ENCODE measurements at places on chromosomes 12 and 14.

DNA sequence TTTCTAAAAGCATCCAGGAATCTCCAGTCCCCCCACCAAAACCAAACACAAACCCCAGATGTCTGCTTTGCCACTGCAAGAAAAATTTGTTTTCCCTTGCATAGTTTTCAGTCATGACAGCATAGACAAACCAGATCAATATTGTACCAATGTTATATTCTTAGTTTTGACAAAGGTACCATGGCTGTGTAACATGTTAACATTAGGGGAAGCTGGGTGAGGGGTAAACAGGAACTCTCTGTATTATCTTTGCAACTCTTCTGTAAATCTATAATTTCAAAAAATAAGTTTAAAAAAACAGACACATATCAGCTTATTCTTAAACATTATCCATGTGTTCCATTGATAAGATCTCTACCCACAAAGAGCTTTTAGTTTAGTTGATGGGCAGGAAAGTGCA, 44.4 kb upstream of the PWP1 start:
- no peak for DNase-seq

- DNase-seq: no peak
Measured at GRCh38 chr12:71164568-71165197, 6.9 kb upstream of the TSPAN8 start.

GRCh38 chr14:99674776-99675381, 9.2 kb upstream of the CYP46A1 start:
- no peak for DNase-seq

- DNase-seq: no peak
Measured at GRCh38 chr12:88932457-88932856, 352.2 kb upstream of the KITLG start.

GRCh38 chr14:47976139-47976538, 300.7 kb upstream of the MDGA2 start:
- no peak for DNase-seq

DNA sequence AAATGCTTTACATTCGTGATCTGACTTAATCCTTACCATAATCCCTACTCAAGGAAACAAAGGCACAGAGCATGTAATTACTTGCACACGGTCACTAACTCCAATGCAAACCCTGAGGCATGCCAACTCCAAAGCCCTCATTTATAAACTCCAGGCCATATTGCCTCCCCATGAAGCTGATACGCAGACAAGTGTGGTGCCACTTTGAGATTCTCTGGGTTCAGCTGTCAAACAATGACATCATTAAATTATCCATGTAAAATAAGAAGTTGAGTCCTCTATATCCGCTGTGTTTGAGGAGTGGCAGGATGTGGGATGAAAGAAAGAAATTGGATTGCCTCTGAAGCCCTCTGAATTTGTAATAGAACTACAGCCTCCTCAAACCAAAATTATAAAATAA, 62.8 kb downstream of the ANO4 start:
- no peak for DNase-seq

DNA sequence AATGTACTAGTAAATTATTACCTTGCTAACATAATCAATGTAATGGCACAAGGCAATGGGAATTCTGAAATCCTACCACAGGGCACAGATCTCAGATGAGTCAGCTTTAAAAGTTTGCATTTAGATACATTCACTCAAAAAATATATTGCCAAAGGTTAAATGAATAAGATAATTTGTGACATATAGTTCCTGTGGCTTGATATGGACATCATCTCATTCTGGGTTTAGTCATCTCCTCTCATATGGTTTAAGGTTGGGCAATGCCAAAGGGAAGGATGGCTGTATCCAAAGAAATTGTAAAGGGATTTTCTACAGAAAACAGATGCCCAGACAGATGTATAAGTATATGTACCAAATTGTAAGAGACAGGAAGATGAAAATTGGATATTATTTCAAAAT, 1065.0 kb downstream of the LRFN5 start:
- no peak for DNase-seq

DNA sequence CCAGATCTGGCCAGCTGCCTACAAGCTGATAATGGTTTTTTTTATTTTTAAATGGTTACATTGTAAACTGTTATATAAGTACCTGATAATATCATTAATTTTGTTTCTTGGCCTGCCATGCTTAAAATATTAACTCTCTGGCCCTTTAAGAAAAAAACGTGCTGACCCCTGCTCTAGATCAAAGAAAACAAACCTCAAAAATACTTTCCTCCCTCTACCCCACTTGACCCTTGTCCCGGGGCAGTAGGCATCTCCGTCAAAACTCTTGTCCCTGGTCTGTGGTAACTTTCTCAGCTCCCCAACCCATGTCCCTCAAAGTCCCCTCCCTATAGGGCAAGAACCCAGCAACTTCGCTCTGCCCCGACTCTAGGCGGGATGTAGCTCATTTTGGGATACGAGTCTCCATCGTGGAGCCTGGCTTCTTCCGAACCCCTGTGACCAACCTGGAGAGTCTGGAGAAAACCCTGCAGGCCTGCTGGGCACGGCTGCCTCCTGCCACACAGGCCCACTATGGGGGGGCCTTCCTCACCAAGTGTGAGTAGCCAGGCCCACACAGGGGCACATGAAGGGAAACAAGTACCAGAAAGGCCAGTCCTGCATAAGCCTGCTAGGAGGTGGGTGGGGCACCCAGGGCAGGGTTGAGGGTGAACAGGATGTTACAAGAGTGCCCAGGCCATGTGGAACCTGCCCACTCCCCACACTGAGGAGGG, 3.5 kb downstream of the RDH5 start:
- DNase-seq: no peak

DNA sequence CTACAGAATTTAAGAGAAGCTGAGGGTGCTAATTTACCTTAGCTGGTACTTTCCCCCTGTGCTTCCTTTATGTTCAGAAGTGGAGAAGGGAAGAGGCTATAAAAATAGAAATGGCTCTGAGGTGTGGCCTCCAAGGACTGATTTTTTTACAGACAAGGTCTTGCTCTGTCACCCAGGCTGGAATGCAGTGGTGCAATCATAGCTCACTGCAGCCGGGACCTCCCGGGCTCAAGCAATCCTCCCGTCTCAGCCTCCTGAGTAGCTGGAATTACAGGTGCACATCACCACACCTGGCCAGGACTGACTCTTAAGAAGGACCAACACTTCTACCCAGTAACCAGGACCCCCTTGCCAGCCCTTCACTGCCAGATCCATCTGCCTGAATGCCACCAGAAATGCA, 23.9 kb upstream of the NAP1L1 start:
- no peak for DNase-seq

GRCh38 chr14:101062601-101063000, 159.1 kb upstream of the RTL1 start:
- no peak for DNase-seq

DNA sequence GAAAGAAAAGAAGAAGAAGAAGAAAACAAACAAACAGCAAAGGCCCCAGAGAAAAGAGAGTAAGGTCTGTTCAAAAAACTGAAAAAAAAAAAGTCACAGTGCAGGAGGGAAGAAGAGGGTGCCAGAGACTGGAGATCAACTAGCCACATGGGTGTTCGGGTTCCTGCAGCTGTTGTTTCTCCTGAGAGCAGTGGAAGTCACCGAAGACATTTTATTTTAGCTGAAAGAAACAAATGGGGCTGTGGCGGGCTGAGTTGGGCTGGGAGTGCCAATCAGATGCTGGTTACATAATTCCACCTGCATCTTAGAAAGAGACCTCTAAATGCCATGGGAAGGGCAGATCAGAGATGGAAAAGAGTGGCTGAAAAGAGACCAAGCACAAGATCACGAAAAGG, 33.9 kb downstream of the ACTN1 start:
- DNase-seq: no peak

DNA sequence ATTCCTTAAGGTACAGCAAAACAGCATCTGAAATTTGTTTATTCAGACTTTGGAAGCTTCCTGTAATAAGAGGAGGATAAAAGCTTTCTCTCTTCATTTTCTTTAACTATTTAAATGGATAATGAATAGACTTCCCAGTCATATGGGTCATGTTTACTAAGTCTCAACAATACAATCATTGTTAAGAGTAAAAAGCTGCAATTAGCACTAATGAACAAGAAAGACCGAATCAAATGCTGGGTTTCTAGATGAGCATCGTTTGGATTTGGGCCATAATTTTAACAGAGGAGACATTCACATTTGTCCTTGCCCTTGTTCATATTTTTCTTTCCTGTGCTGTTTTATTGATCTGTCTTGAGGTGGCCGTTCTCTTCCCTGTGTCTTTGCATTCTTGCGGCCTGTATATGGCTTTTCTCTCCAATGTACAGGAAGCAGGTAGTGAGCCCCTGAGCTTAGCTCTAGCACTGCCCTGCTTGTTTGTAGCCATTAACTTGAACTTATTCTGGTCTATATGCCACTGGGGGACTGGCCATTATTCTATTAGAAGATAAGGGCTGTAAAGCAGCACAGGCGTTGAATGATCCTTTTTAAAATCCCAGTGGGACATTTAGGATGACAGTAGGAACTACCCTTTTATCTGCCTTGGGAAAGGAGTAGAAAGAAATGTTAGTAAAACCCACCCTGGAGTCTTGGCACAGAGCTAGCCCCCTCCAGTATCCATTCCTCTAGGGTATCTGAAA, 34.6 kb downstream of the ABHD12B start:
- no peak for DNase-seq

DNA sequence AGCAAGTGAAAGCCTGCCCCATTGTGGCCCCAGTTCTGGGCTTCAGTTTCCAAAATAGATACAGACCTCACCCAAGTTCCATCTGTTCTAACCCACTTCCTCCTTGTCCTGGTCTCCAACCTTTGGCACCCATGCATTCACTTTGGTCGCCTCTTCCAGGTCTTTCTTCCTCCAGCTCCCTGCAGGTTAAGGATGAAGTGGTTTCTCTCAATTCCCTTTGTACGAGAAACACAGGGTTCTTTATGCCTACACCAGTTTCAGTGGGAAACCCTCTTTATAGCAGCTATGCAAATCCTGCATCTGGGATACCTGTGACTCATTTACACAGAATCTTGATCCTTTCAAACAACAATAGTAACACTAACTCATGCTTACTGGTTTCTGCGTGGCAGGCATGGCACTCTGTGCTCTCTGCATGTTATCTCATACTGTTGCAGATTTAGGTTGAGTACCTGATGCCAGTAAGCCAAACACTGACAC, 110.6 kb upstream of the AMIGO2 start:
- no peak for DNase-seq

DNA sequence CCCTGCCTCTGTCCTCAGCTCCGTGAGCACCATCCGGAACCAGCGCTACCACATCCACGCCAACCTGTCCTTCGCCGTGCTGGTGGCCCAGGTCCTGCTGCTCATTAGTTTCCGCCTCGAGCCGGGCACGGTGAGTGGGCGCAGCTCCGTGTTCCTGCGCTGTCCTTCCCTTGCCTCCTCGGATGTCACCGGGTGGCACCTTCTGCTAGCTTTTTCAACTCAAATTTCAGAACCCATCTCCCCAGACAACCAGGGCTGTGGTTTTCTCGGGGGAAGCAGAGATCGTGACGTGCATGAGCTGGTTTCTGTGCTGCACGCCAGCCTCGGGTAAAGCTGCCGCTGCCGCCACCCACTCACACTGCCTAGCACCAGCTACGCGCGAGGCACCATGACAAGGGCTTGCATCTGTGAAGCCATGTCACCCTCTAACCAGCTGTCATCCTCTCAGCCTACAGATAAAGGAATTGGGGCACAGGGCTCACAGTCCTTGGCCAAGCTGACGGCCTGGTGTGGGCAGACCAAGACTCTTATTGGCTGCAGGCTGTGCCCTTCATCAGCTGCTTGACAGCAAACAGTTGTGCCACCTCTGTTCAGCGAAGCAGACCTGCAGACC, 152.1 kb downstream of the ADGRD1 start:
- DNase-seq: peak; percentile 44

DNA sequence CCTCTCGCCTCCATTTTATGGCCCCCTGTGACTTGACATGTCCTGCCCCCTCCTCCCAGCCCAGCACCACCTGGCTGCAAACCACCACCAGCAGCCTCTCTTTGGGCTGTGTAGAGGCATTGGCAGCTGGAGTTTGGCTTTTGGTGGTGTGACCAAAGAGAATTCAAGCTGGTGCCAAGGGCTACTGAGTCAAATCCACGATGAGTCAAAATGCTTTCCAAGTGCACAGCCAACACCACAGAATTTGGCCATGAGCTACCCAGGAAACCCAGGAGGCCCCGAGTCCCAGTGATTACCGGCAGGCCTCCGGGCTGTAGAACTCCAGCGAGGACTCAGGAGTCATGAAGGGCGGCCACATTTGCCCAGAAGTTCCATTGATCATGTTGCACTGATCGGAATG, 53.8 kb downstream of the SCARB1 start:
- DNase-seq: no peak

DNA sequence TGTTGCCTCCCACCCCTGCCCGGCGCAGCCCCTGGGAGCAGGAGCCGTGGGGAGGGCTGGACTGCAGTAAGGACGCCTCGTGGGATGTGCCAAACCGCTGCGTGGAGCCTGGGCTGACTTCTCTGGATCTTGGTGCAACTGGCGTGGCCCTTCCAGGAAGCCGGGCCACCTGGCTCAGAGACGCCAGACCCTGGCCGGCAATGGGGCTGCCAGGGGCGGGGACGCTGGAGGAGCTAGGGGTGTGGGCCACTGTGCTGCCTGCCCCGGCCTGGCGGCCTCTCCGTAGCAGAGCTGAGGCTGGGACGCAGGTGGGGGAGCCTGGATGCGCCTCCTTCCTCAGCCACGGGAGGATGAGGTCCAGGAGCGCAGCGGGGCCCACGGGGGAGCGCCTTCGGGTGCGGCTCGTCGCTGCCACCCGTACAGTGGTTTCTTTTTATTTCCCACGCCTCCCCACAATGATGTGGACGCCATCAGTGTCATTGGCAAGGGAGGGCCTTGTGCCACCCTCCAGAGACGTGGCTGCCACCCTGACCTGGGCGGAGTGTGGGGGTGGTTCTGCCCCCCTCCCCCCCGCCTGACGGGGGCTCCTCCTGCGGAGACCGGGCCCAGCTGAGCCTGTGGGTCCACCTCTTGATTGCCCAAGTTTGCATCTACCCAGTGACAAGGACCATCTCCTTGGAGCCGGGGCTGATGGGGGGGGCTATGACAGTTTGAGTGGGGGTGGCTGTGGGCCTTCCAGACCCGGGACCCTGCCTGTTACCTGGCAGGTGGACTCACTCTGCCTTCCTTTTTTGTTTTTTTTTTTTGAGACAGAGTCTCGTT, 11.3 kb downstream of the DDX51 start:
- DNase-seq: no peak

- no peak for DNase-seq
Measured at GRCh38 chr12:26510354-26510674, 314.9 kb downstream of the SSPN start.

DNA sequence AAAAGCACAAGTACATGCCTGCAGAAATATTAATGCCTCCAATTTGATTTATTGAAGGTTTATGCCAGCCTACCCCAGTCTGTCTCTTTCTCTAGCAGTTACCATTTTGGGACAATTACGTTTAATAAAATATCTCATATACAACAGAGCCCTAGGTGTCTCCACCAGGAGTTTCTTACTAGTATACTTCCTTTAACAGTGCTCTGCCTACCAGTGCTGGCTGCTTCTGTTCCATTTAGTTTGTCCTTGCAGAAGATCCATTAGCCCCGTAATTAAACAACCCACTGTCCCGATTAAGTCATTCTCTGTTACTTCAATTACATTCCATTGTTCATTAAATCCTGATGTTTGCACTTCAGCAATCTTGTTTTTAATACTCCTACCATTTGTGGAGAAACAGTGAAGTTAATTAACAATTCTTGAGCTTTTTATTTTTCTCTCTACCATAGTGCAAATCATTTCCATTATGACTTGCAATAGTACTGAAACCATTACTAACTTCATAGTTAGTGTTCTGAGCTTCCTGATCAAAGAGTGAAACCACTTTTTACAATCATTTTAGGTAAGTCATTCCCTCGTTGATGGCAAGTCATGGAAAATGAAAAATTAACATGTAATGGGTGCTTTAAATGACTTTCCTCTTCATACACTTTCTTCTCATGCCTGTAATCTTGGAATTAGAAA, 121.1 kb downstream of the PLXNC1 start:
- no peak for DNase-seq

GRCh38 chr14:52048641-52049204, 20.1 kb downstream of the NID2 start:
- DNase-seq: no peak

All from CD4-positive, alpha-beta T cell (primary cell).